Activated CD4-positive, alpha-beta T cell treated with anti-CD3 and anti-CD28 coated beads for 1 hour (primary cell): ENCODE measurements at places on chromosomes 16 and 17.

DNA sequence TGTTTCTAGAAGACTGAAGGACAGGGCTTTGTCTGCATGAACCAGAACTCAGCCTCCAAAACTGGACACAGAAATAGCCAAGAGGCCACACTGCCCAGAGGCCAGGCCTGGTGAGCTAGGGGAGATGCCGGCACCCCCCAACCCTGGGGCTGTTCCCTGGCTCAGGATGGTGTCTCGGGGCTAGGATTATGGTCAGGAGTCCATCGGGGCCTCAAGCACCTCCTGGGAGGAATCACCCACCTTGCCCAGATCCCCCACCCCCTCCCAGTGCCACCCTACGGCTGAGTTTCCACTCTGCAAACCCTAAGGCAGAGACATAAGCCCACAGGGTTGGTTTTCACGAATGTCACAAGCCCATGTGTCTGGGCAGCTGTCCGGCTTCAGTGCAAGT, 37.2 kb downstream of the SLC7A5 start:
- DNase-seq: no peak

- DNase-seq: no peak
Observed at GRCh38 chr17:8326511-8327302, 12.9 kb upstream of the ODF4 start.

DNA sequence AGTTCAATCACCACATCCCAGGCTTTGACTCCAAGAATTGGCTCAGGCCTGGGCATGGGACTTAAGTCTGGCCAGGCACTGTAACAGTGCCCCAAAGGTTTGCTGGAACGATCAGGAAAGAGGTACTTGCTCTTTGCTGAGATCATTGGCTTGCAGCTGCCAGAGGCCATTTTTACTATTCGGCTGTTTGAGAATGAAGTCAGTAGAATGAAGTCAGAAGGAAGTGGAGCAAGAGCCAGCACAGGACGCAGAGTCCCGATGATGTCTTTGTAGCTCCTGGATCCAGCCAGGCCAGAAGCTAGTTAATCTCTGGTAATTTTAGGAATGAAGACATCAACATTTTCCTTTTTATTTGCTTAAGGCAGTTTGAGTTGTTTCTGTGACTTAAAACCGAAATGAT, 195.5 kb downstream of the RAB11FIP4 start:
- no peak for DNase-seq

DNA sequence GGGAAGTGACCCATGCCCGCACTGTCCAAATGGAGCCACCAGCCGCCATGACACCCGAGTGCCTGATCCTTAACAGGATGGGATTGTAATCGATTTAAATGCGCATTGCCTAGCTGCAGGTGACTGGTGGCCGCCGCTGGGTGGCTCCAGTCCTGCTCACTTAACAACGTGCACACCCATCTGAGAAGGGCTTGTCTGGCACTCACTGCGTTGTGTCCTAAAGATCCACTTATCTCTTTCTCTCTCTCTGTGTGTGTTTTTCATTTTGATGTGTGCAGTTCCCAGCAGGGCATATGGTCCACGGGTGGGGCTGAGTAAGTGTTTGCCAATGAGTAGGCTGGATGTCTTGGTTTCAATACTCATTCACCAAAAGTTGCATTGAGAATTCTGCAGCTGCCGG, 80.6 kb downstream of the IRF8 start:
- DNase-seq: no peak

- DNase-seq: peak; percentile 81
Observed at GRCh38 chr17:40818733-40819527, 3.5 kb downstream of the KRT10 start.

DNA sequence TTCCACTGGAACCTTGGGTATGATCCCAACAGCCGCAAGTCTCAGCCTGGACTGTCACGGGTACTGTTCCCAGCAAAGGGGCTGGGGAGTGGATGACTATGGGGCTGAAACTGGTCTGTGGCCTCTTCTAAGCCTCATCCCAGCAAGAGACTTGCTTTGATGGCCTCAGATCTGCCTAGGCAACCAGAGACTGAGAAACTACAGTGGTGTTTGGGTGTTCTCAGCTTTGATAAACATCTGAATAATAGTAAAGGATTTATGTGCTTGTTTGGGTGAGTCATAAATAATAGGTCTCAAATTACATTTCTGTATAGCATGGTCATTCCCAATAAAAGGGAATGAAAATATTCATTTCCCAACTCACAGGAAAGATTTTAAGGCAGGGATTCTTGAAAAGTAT, 30.2 kb upstream of the ULK2 start:
- DNase-seq: no peak

GRCh38 chr17:44931376-44931775, 16.1 kb upstream of the GFAP start:
- no peak for DNase-seq

GRCh38 chr16:67942200-67942509, 1.8 kb downstream of the LCAT start:
- no peak for DNase-seq

GRCh38 chr17:44559634-44560554, 2.6 kb downstream of the FZD2 start:
- no peak for DNase-seq

GRCh38 chr16:68627951-68628425, 17.1 kb upstream of the CDH3 start:
- DNase-seq: no peak

GRCh38 chr17:78934681-78935418, 9.7 kb upstream of the TIMP2 start:
- DNase-seq: no peak

GRCh38 chr17:74633326-74633725, 9.8 kb upstream of the CD300E start:
- DNase-seq: no peak

GRCh38 chr16:73020409-73020884, 27.5 kb downstream of the ZFHX3 start:
- DNase-seq: no peak

DNA sequence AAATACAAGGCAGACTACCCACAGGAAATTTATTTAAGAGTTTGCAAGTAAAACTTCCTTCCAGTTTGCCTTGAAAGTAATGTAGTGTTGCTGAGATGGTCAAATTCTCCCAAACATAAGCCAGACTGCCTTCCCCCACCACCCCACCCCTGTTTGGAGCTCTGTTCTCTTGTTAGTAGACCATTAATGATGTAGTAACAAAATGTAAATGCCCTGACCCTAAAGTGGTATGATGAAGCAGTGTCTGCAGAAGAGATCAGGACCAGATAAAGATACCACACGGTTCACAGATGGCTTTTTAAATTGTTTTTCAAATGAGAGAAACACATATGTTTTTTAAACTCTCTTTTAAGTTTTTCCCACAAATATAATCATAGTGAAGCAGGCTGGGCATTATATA, 136.4 kb upstream of the TMEM97 start:
- DNase-seq: no peak

DNA sequence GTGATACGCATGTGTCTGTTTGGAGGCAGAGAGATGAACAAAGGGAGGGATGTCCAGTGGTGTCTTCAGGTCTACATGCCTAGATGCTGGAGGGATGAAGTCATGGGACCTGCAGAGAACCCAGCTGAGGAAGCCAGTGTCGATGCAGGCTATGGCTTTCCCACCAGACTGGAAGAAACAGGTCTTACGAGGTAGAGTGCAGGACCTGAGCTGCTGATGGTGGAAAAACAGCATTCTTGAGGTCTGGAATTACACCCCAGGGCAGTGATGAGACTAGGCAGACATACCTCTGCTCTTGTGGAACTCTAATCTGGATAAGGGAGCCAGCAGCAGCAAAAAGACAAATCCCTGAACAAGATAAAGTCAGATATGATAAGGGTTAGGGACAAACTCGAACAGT, 37.4 kb downstream of the ARSG start:
- no peak for DNase-seq
